CD4-positive, alpha-beta T cell treated with Interleukin-12 subunit alpha and Interleukin-12 subunit beta, for 1 hour (primary cell): ENCODE measurements at places on chromosomes 7 and 10.

- no peak for DNase-seq
Observed at GRCh38 chr7:30448461-30449189, 30.0 kb downstream of the NOD1 start.

- DNase-seq = no peak
Observed at GRCh38 chr7:131781-132482, 60.4 kb upstream of the FAM20C start.

DNA sequence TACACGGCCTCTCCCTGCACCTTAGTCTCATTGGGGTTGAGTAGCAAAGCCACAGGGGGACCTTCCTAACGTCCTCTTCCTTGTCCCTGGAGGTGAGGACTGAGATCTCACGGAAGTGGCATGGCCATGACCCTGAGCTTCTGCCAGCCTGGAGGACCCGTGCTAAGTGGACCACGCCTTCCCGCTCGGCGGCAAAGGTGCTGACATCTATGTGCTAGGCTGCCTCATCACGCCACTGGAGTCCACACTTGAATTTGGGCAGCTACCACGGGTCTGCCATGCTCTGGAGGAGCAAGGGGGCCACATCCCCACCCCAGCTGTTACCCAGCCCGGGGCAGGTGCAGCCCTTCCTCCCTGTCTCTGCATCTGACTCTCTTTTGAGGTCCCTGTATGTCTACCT is 15.3 kb downstream of the GHRHR start:
- DNase-seq = no peak

DNA sequence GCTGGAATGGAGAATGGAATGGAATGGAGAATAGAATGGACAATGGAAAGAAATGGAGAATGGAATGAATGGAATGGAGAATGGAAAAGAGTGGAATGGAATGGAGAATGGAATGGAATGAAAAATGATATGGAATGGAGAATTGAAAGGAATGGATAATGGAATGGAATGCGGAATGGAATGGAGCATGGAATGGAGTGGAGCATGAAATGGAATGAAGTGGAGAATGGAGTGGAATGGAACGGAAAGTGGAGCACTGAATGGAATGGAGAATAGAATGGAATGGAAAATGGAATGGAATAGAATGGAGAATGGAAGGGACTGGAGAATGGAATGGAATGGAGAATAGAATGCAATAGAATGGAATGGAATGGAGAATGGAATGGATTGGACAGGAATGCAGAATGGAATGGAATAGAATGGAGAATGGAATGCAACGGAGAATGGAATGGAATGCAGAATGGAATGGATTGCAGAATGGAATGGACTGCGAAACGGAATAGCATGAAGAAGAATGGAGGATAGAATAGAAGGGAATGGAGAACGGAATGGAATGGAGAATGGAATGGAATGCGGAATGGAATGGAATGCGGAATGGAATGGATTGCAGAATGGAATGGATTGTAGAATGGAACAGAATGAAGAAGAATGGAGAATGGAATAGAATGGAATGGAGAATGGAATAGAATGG is 89.4 kb downstream of the NSUN6 start:
- no peak for DNase-seq

GRCh38 chr10:14478201-14478600 is 147.5 kb upstream of the FRMD4A start:
- no peak for DNase-seq
